ENCODE measurements at places on chromosomes 12 and 14.

- DNase-seq, result no peak
Observed at GRCh38 chr12:126233625-126234024, 1168.4 kb downstream of the AACS start.

DNA sequence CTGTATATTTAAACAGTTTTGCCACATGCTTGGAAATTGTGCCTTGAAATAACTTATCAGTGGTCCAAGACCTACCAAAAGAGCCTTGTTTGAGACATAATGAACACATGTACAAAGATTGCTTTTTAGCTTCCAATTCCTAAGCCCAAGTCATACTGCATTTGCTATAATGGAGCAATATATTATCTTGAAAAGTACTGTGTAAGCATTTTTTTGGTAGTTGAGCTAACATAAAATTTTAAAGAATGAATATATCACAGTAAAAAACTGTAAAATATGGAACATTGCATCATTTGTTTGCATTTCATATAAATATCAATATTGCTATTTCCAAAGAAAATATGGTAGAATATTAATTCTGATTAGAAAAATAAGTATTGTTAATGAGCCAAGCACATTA lies 28.8 kb upstream of the HMGA2 start:
- DNase-seq, result no peak

DNA sequence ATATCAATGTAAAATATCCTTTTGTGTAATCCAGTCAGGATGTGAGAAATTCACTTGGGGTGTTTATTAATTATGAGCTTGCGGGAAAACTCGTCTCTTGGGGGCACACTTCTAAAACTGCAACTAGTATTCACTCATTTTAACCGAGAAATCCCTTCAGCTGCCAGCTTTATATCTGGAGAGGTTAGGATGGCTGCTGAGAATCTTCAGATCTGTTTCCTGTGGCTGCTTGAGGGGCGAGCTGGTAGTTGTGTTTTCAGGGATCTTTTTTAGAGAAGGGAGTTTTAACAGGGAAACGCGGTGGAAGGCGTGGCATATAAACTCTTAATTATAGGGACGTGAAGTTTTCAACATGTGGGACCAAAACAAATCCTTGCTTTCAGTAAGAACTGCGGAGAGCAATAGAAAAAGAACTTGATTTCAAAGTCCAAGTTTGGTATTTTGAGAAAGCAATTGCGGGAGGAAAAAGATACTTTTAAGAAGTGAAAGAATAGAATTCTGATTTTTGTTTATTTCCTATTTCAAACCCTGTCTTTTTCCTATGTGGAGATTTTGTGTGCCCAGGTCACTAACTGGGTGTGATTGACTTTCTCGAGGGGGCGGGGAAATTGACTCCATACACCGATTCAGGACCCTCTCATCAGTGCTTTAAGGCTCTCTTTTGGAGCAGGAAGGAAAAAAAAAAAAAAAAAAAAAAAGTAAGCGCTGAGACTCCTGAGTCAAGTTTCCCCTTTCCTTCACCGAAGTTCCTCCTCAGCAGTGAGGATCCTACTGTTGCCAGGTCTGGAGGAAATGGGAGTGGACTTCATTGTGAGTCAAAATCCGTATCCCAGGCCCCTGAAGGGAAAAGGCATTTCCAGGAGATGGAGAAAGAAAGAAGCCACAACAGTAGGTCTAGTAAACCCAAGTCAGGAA lies 1.1 kb downstream of the PPFIBP1 start:
- DNase-seq, result no peak

GRCh38 chr14:75879031-75879430 lies 102.8 kb downstream of the TGFB3 start:
- no peak for DNase-seq

GRCh38 chr14:70622111-70622712 lies 19.5 kb upstream of the TTC9 start:
- peak; percentile 30 for DNase-seq

- no peak for DNase-seq
Observed at GRCh38 chr14:77062261-77062660, 33.8 kb upstream of the IRF2BPL start.

DNA sequence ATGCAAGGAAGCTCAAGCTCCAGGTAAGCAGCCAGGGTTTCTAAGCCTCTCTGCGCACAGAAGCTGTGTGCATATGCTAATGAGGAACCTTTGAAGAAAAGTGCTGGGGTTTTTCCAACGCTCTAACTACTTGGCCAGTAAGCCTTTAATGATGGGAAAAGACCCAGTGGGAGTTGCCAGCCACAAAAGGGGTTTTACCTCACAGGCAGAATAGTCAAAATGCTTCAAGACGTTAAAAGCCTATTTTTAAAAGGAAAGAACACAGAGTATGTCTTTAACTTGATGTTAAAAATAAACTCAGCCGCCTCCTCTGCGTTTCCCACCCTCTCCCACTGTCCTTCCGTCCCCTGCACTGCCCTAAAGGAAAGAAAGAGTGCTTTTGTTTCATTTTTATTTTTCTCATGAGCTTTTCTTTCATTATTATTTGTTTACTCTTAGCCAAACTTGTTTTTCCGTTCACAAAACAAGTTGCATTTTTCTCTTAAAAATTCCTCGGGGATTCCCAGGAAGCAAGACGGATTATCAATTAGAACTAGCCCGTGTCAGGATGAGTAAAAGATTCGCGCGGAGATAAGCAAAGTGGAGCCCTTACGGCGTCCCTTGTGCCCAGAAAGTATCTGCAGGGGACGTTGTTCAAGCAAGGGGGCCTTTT lies 209.8 kb upstream of the NUDT4 start:
- no peak for DNase-seq

- no peak for DNase-seq
Observed at GRCh38 chr12:91567100-91567485, 384.5 kb upstream of the DCN start.

DNA sequence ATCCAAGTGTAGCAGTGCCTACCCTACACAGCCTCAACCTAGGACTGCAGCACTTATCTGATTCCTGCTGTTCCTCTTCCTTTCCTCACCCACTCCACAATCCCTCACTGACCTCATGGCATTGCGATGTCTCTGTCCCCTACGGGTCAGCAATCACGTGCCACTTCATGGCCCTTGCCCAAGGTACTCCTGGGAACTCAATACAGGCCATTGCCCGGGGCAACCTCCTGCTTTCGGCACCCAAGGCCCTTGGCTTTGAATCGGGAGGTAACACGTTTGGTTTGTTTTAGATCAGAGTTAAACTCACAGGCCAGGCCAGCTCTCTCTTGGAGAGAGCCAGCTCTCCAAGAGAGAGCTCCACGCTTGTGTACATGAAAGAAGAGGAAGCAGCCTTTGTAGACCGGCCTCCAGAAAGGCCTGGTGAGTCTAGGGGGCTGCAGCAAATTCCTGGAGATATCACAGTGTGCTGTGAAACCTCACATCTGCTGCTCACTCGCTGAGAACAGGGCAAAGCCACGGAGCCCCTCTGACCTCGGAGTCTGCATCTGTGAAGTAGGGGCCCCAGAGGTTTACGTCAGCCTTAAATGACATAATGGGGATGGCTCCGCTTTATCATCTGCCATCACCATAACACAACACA lies 12.2 kb downstream of the CLMN start:
- no peak for DNase-seq

DNA sequence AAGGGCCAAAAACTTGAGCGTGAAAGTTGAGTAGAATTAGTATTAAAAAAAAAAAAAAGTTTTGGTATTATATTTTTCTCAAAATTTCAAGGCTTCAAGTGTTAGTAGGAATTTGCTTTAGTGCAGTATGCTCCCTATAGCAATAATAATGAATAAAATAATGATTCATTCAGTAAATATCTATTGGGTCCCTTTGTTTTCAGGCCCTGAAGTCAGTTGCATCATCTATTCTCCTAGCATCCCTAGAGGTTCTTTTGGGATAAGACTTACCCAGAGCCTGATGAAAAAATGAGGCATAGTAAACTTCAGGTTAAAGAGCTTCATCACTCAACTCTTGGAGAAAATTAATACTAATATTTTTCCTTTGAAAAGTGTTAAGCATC lies 1.1 kb downstream of the KMT5A start:
- DNase-seq, result no peak

DNA sequence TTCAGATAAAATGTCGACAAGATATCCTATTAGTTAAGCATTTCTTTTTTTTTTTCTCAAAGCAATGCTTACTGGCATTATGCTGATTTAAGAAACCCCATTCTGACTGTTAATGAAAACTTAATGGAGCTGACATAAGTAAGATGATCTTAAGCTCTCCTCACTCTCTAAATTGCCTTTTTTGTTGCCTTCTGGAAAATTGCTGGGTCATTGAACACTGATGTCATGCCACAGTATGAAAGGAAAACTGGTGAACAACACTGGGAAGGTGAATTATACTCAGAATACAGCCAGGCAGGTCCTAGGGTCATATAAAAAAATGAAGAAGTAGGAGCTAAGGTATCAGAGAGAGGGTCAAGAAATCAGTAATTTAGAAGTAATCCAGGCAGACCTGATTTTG lies 179.9 kb downstream of the BTG1 start:
- no peak for DNase-seq

GRCh38 chr12:74292351-74293194 lies 245.1 kb upstream of the ATXN7L3B start:
- no peak for DNase-seq

GRCh38 chr12:104667139-104667538 lies 210.4 kb downstream of the CHST11 start:
- no peak for DNase-seq

DNA sequence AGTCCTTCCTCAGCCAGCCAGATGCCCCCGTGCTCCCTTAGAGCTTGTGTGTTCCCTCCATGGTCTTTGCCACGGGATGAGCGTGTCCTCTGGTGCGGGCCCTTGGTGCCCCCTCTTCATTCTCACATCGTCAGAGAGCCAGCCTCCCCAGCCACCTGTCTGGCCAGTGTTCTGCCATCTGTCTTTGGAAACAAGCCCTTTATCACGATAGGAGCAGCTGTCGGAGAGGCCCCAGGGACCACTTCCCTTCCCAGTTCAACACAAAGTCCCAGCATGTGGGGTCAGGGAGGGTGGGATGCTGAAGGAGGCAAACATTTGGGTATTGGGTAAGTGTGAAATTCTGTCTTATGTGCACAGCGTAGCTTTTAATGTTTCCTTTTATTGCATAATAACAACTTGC lies 44.5 kb downstream of the DYNC1H1 start:
- DNase-seq, result no peak

GRCh38 chr14:56590535-56590960 lies 10.9 kb downstream of the TMEM260 start:
- DNase-seq, result no peak

DNA sequence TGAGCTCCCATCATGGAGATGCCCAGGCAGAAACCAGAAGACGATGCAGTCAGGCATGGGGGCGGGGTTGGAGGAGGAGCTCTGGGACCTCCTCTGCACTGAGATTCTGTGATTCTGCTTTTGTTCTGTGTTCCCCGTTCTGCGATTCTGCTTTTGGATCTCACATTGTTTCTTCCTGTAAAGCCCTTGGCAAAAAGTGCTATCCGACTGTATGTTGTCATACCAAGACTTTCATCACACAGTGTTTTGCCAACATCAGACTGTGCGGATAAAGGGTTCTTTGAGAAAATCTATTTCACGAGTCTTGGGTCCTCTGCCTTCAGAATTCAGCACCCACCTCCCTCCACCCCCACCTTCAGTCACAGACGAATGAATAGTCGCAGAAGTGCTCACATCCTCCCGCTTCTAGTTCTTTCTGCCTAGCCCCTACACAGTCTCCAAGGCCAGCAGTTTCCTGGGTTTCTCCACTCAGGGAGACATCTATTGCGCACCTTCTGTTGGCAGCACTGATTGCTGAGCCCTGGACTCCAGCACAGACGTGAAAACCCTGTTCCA lies 24.7 kb upstream of the PWP1 start:
- DNase-seq, result no peak

DNA sequence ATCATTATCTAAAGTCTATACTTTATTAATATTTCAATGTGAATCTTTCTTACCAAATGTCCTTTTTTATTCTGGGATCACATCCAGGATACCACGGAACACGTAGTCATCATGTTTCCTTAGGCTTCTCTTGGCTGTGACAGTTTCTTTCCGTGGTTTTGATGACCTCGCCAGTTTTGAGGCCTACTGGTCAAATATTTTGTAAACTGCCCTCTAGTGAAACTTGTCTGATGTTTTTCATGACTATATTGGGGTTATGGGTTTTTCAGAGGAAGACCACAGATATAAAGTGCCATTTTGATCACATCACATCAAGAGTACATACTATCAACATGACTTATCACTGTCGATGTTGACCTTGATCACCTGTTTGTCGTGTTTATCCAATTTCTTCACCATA lies 14.1 kb upstream of the SERPINA6 start:
- DNase-seq, result no peak

- DNase-seq, result no peak
Observed at GRCh38 chr12:65902500-65902899, 78.2 kb downstream of the HMGA2 start.

DNA sequence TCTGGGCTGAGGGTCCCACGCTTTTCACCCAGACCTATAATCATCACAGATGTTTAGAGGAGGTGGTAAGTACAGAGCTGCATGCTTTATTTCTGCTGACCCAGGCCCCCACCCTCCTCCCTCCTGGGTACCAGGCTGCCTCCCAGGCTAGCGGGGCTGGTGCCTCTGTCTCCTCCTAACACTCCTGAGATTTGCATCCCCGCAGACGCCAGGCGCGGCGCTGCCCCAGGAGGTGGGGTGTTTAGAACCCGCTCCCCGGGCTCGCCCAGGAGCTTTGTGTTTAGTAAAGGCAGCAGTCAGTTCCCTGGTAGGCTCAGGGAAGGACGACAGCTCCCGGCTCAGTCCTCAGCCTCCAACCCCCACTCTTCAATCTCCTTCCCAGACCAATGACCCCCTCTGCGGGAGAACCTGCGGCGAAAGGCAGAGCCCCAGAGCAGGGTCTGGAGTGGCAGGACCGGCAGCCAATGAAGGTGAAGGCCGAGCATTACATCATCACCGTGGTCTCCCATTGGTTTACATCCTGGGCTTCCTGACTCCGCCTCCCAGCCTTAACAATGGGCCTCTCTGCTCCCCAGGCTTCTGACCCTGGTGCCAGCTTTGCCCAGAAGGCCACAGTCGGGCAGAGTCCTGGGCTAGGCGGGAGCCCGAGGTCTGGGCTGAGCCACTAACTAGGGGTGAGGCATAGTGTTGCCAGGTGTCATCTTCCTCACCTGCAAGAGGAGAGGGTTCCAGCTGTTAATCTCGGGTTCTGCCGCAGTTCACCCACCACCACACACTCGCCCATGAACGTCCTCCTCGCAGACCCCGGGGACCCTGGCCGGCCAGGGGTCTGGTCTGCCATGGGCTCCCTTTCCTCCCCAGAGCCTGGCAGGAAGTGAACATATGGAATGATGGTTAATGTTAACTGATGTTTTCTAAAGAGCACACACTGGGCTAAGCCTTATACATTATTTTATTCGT lies 57.5 kb downstream of the CALM1 start:
- DNase-seq, result no peak
